Fibroblast of gingiva (primary cell): ENCODE measurements at places on chromosomes 12 and 14.
A peak's percentile ranks its signal among the peaks of the same experiment; 100 is the strongest.

GRCh38 chr14:88025313-88025712 is 20.4 kb downstream of the GPR65 start:
- no peak for DNase-seq

DNA sequence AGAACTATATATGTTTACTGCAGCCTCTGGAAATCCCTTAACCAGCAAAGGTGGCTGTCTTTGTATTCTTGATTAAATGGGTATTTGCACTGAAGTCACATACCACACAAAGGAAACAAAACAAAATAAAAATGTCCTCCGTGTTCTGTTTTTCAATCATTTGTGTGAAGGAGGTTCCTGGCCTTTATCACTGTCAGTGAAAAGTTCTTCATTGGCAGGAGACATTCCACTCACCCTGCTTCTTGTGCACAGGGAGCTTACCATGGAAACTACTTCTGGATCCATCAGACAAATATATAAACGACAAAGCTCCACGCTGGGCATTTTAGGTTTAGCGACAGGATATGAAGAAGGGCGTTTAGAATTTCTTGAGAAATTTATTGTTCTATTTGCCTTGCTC is 5.7 kb upstream of the NKX2-8 start:
- no peak for DNase-seq

DNA sequence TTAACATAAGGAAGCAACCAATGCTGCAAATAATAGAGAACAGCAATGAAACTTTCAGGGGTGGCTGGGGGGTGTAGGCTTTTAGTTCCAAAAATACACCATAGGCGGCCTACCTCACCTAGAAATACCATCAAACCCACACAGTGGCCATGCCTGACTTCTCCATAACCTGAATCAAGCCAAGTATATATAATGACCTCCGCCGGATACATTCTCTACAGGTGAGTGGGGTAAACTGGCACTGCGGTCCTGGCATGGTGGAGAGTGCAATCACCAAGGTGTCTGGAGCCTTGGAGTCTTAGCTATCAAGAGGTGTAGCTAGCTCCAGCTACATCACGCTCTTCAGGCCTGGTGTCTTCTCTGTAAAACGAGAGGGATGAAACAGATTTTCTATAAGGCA is 1.2 kb downstream of the ZBTB25 start:
- no peak for DNase-seq

DNA sequence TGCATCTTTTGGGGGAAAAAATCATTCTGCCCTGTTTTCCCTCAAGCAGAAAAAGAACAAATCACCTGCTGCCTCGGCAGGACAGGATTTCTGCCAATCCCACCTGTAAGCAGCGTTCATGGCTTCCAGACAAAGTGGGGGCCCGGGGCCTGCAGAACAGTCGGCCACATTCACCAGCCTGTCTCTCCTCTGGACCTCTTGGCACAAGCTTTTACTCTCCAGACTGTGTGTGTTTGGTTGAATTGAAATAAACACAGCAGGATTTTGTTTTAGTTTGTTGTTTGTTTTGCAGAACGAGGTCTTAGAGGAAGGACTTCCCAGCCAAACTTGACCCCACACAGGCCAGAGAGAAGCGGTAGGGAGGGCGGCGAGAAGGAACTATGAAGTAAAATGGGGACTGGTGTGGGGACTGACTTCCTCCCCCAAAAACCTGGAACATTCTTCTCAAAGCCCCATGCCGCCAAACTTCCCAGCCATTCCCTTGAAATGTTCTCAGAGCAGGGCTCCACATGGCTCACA is 41.7 kb upstream of the FOS start:
- DNase-seq: no peak

DNA sequence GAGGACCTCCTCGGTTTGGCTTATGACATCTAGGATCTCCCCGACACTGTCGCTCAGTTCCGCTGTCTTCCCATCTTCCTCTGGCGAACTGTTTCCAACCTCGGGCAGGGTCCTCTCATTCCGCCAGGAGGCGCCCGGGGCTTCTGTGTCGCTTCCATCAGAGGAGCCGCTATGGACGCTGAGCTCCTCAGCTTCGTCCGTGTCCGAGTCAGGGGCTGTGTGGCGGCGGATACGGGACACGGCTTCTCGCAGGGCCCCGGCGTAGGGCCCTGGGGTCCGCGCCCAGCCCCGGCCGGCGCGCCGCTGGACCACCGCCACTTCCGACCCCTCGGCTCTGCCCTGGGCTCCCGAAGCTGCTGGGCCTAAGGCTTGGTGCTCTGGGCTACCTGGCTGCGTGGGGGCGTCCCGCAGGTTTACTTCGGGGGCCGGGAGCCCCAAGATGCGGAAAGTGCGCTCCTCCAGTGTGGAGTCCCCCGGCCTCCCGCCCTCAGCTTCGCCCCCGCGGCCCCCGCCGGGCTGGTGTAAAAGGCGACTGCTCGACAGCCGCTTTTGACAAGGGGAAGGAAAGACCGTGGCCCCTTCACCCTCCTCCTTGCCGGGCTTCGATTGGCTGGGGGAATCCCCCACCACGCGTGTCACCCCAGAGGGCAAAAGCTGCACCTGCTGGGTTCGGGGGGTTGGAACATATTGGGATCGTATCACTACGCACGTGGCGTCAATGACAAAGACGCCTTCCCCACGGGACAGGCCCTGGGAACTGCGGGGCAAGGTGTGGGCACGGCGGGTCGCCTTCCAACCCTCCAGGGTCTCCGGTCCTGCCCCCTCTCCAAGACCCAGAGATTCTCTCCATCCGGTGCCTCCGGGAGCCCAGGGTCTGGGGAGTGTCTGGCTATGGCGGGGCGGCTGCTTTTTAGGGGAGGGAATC is 2.1 kb downstream of the DDN start:
- DNase-seq: peak; percentile 58

DNA sequence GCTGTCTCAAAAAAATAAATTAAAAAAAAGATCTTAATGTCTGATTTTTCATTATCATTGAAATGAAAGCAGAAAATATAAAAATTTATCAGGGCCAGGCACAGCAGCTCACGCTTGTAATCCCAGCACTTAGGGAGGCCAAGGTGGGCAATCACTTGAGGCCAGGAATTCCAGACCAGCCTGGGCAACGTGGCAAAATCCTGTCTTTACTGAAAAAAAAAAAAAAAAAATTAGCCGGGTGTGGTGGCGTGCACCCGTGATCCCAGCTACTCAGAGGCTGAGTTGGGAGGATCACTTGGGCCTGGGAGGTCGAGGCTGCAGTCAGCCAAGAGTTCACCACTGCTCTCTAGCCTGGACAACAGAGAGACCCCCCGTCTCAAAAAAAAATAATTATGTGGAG is 37.6 kb upstream of the CLIP1 start:
- DNase-seq: no peak
